ENCODE measurements at places on chromosomes 5 and 9.
A peak's percentile ranks its signal among the peaks of the same experiment; 100 is the strongest.

GRCh38 chr9:106883626-106884190, 20.7 kb downstream of the ZNF462 start:
- no peak for DNase-seq

DNA sequence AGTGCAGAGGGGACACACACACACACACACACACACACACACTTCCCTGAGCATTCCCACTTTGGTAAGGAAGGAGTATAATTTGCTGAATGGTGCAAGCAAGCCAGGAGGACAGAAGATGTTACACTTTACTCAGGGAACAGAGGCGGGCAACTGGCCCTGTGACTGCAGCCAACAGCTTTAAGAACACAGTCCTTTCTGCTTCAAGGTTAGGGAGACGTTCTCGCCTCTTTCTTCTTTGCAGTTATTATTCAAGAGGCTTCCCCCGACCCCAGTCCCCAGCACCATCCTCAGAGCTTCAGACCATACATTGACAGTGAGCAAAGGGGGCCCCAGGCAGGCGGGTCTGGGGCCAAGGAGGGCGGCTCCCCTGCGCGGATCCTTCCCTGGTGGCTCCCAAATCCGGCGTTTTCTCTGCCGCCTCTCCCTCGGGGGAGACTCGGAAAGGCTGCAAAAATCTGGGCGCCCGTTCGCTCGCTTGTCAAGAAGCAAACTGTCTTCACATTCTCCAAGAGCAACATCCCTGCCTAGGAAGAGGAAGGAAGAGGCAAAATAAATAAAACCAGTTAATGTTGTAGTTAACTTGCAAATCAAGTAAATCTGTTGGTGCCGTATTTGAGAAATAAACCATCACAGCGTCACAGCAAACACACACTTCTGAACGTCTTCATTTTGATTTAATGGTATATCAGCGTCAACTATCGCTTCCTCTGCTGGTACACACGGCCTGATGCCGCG, 3.8 kb upstream of the LHX2 start:
- no peak for DNase-seq

- no peak for DNase-seq
Observed at GRCh38 chr9:83346655-83347420, 191.4 kb downstream of the FRMD3 start.

DNA sequence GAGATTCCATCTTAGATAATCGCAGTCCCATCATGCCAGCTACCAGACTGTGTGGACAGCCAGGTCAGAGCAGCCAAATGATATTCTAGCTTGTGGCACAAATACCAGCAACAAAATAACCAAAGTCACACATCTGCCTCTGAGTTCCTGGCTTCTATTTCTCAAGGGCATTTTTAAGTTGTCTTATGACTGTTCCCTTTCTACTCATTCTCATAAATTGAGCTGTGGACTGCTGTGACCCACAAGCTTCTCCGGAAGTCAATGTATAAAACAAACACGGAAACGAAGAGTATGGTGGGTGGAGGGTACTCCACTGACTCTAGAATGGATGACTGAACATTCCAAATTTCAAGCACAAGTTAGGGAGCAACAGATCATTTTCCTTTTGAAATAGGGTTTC, 43.9 kb downstream of the PDCD1LG2 start:
- no peak for DNase-seq

DNA sequence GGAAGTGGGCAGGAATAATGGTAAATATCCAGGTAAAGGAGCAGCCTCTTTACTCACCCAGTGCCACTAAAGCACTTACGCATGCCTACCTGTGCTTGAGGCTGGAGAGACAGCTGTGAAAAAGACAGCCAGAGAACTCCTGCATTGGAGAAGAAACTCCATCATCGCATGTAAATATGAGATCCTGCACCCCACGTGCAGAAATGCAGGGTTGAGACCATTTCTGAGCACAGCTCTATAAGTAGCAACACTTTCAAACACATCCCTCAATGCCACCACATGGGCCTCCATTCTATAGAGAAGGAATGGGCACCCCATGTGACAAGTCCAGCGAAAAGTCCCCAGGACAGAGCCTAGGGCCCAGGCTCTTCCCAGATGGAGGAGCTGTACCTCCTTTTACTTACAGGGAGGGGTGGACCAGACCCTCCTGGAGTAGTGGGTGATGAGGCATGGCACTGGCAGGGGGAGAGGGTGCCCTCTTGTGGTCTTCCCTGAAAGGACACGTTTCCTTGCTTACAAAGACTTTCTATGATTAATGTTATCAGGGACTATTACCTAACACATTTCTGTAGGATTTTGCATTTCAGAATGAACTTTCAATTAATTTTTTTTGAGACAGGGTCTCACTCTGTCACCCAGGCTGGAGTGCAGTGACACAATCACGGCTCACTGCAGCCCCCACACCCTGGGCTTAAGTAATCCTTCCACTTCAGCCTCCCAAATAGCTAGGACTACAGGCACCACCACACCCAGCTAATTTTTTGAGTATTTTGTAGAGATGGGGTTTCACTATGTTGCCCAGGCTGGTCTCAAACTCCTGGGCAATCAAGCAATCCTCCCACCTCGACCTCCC, 55.3 kb upstream of the IL17B start:
- DNase-seq: peak; percentile 68

- no peak for DNase-seq
Observed at GRCh38 chr5:95969651-95970358, 8.2 kb upstream of the ELL2 start.

DNA sequence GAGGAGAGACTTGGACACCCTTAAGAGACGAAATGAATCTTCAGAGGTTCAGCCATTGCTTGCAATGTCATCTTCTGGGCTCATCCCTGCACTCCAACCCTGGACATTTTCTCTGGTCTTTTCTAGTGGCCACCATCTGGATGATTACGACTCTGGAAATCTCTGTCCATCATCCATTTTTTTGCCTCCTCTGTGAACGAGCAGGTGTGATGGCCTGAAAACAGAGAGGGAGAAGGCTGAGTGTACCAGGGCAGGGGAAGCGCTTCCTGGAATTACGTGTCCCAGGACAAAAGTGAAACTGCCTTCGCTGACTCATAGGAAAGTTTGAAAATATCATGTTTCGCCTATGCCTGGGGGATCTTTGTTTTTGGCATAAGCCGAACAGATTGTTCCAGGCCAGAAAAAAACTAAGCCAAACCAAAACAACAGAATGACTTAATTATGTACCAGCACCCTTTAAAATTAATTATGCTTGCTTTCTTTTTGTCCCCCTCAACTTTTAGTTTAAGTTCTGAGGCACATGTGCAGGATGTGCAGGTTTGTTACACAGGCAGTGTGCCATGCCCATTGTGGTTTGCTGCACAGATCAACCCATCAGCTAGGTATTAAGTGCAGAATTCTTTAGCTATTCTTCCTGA, 31.9 kb downstream of the ANKRD33B start:
- DNase-seq: no peak

DNA sequence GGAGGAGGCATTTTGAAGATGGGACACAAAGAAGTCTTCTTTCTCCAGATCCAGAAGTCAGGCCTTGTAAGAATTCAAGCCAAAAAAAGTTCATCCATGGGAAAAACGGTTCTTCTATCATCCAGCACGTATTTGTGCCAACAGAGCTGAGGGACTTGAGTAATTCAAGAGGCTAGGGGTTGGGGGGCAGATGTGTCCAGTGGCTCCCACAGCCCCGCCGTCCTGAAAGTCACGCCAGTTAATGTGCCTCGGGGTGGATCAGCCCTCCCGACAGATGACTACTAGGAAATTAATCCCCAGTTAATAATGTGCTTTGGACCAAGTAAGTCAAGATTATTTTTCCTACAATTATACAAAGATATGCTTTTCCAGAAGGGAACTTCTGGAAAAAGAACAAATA, 23.4 kb downstream of the NREP start:
- DNase-seq: no peak

DNA sequence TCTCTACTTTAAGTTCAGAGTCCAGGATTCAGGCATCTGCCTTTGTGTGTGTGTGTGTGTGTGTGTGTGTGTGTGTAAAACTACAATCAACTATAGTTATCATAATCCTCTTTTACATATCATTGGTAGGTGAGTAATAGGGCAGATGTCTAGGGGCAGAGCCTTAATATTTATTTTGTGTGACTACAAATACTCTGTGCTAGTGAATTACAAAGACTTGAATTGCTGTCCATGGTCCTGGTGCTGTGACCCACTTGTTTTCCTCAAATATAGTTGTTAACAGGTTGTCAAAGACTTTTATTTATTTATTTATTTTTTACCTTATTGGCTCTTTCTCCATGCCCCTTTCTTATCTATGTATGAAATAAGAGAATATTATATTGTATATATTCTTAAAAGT, 196.8 kb downstream of the ANXA1 start:
- no peak for DNase-seq

GRCh38 chr9:34272101-34272541, 56.9 kb downstream of the KIF24 start:
- no peak for DNase-seq

DNA sequence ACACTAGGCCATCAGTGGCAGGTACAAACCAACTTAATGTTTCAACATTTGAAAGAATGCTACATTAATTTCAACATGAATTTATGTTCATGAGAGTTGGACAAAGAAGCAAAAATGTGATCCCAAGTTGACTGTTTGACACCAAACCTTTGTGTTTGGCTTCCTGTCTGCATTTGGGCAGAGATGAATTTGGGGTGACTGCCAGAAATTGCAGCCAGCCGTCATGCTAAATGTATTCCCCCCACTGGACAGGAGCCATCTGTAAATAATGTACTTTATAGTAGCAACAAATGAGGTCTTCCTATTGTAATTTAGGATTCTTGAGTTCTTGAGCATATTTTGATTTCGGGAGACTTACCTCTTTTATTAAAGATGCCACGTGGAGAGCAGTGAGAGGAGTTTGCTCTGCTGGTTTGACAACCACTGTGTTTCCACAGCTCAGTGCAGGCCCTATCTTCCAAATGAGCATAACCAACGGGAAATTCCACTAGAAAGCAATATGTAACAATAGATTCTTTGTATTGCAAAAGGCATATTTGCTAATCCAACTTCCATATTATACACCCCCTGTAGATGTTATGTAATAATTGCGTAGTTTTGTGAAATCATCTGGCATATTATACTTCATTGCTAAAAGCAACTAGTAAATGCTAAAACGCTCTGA, 27.6 kb downstream of the ALDH1A1 start:
- no peak for DNase-seq

DNA sequence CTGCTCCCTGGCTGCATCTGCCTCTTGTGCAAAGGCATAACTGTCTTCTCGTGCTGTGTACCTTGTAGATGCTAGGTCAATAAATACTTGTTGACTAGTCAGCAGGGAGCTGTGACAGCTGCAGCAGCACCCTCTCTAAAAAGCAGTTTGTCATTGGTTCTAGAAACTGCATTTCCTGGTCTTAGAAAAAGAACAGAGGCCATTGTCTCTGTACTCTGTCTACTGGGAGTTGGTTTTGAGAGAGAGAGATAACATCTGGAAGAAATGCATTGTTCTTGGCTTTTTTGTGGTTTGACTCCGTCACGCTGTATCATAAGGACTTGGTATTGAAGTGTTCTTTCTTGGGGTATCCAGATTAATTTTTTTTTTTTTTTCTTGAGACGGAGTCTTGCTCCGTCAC, 32.3 kb downstream of the SH3GLB2 start:
- no peak for DNase-seq

- no peak for DNase-seq
Observed at GRCh38 chr9:87869082-87869481, 13.6 kb upstream of the SPATA31E1 start.

DNA sequence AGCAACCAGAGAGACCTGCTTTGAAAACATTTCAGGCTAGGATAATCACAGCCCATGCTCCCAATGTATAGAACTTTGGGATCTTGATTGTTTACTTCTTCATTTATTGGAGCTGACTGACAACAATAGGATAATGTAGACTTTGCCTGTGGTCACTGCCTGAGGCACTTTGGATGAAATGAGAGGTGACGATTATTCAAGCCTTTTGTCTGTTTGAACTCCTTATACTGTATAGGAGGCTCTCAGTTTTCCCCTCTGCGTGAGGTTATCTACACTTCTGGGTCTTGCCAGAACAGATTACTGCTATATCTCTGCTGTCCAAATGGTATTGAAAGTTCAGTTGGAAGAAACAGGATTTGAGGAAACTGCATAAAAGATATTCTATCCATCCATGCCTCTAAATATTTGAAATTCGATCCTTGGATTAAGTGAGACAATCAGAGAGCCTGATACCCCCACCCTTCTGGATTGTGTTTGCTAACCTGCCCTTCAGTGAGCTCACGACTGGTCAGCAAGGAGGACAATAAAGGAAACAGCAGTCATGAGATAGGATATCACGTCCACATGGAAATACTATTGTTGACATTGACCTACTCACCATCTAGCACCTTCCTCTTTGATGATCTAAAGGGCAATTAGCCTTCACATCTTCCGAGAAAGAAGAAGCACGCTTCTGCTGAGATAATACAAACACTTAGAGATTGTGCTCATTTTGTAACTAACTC, 98.1 kb downstream of the DOCK8 start:
- DNase-seq: no peak

DNA sequence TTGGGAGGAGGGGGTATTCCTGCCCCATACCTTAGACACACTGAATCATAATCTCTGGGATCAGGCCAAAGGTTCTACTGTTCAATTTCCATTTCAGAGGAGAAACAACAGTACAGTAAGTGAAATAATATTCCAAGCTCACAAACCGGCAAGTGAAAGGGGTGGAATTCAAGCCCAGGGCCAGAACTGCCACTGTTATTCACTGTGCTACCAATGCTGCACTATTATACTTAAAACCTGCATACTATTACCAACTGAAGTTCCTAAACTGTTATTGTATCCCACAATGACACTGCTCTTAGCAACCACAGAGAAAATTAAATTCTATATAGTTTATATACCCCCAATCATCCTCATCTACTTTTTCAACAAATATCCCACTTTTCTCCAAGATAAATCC, 24.6 kb downstream of the SSBP2 start:
- no peak for DNase-seq

GRCh38 chr5:32357658-32358057, 44.9 kb upstream of the MTMR12 start:
- no peak for DNase-seq

GRCh38 chr9:123784518-123784917, 145.4 kb downstream of the DENND1A start:
- DNase-seq: no peak

DNA sequence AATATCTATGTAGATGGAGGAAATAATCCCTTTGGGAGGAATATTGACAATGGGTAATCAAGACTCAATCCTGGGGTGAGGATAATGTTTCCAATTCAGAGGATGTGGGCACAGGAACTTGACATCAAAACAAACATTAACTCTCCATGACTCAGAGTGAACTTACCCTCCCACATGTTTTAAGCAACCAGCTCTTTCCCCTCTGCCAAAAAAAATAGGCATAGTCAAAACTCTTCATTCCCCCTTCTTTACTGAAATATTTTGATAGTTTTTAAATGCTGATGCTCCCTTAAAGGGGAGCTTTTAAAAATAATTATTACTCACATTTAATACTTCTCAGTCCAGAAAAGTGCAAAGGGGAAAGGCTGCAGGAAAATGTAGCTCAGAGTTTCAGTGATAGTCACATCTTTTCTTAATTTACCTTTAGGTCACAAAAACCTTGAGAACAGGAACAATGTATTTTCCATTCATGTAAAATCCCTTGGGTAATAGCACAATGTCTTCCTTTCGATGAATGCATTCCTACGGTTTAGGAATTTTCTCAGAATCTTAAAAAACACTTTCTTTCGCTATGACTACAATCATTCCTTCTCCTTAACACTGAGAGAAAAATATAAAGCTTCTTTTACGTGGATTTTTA, 298.4 kb upstream of the GRAMD2B start:
- DNase-seq: no peak
